Neural progenitor cell (in vitro differentiated cells): ENCODE measurements at places on chromosomes 6 and 20.

DNA sequence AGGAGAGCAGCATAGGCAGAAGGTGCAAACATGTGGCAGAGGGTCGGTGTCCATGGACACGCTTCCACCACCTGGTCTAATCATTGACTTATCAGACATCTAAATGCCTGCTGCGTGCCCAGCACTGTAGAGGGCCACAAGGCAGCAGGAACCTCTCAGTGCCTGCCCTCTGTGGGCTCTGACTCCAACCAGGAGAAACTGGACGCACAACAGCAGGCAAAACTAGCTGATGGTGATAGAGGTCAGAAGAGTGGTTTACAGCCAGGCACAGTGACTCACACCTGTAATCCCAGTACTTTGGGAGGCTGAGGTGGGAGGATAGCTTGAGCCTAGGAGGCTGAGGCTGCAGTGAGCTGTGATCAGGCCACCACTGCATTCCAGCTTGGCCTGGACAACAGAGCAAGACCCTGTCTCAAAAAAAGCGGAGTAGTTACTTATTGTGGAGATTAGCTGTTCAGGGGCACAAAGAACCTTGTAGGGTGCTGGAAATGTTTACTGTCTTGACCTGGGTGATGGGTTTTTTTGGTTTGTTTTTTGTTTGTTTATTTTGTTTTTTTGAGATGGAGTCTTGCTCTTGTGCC is 46.5 kb downstream of the PPARD start:
- H3K27me3 ChIP-seq = no peaks in the 10 kb centered on the region
- DNase-seq = no peak
- H3K4me1 ChIP-seq = peaks cover 3% of the 10 kb centered on the region
- no peak overlapping the region for H3K4me3 ChIP-seq
- H3K36me3 ChIP-seq = no peaks in the 10 kb centered on the region

- H3K36me3 ChIP-seq = no peaks in the 10 kb centered on the region
- DNase-seq = no peak
- H3K4me3 ChIP-seq = no peak overlapping the region
- peaks cover 19% of the 10 kb centered on the region for H3K4me1 ChIP-seq
These were observed 4.2 kb downstream of the SCRT2 start for GRCh38 chr20:671252-672030.

- H3K4me3 ChIP-seq = no peak overlapping the region
- no peaks in the 10 kb centered on the region for H3K4me1 ChIP-seq
- no peak for DNase-seq
These were observed 5.4 kb upstream of the IER3 start for GRCh38 chr6:30749554-30750378.

DNA sequence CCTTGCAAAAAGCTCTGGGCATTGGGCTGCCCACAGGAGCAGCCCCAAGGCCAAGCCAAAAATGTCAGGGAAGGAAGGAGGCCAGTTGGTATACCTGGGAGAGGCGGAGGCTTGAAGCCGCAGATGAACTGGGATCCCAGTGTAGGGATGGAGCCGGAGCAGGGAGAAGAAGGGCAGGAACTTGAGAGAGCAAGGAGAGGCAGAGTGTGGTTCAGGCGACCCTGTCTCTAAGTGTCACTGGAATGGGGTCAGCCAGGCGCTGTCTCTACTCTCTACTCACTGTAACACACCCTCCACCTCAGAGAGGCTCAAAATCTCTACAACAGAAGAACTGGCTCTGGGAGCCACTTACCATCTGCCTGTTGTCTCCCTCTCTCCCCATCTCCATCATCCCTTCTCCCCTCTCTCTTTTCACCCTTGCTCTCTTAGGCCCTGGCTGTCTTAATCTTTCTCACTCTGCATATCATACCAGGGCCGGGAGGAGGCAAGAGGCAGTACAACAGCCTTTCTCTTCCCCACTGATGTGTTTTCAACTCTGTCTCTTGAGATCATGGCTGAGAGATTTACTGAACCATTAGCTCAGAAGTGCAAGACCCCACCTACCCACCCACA is 93.3 kb downstream of the CRYBG1 start:
- H3K27ac ChIP-seq = no peak overlapping the region
- H3K36me3 ChIP-seq = no peaks in the 10 kb centered on the region
- no peaks in the 10 kb centered on the region for H3K27me3 ChIP-seq
- no peak for DNase-seq

GRCh38 chr6:84346372-84346771 is 118.9 kb upstream of the CEP162 start:
- no peak overlapping the region for H3K4me3 ChIP-seq
- no peaks in the 10 kb centered on the region for H3K36me3 ChIP-seq
- DNase-seq = no peak
- no peaks in the 10 kb centered on the region for H3K4me1 ChIP-seq
- H3K27me3 ChIP-seq = no peaks in the 10 kb centered on the region

- no peaks in the 10 kb centered on the region for H3K4me1 ChIP-seq
- no peaks in the 10 kb centered on the region for H3K27me3 ChIP-seq
- H3K27ac ChIP-seq = no peak overlapping the region
- H3K4me3 ChIP-seq = no peak overlapping the region
These were observed 70.6 kb downstream of the ATXN1 start for GRCh38 chr6:16690608-16691142.

GRCh38 chr6:158865769-158866168 is 46.6 kb upstream of the EZR start:
- H3K27ac ChIP-seq = no peak overlapping the region
- H3K36me3 ChIP-seq = no peaks in the 10 kb centered on the region
- DNase-seq = no peak
- no peak overlapping the region for H3K4me3 ChIP-seq

DNA sequence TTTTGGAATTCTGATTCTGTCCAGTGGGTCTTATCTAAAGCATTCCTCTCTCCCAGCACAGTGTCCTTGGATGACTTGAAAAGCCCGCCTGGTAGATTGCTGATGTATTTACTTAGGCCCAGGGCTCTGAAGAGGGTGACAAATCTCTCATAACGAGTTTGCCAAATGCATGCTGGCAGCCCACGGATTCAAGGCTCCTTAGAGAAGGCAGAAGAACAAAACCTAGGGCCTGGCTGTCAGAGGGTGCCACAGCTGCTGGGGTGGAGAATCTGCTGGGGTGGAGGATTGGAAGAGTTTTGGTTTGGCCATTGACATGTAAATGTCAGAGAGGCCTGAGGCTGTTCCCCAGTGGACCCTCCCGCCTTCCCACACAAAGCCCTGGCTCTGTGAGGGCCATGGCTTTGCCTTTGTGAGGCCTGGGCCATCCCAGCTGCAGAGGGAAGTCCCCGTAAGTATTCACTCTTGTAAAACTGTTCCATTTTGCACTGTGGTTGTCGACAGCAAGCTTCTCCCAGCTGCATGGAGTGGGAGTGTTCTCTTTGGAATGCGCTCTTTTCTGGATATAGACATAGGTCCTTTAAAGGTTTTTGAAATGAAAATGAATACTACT is 50.3 kb downstream of the ANKRD6 start:
- H3K27me3 ChIP-seq = no peaks in the 10 kb centered on the region
- H3K4me1 ChIP-seq = peaks cover 50% of the 10 kb centered on the region
- DNase-seq = peak; percentile 56
- H3K36me3 ChIP-seq = no peaks in the 10 kb centered on the region
- H3K4me3 ChIP-seq = no peak overlapping the region
- H3K27ac ChIP-seq = no peak overlapping the region

GRCh38 chr6:26251354-26252076 is 113.5 kb upstream of the BTN3A2 start:
- peak overlapping the region; percentile 19 for H3K27ac ChIP-seq
- no peaks in the 10 kb centered on the region for H3K27me3 ChIP-seq
- H3K36me3 ChIP-seq = no peaks in the 10 kb centered on the region

DNA sequence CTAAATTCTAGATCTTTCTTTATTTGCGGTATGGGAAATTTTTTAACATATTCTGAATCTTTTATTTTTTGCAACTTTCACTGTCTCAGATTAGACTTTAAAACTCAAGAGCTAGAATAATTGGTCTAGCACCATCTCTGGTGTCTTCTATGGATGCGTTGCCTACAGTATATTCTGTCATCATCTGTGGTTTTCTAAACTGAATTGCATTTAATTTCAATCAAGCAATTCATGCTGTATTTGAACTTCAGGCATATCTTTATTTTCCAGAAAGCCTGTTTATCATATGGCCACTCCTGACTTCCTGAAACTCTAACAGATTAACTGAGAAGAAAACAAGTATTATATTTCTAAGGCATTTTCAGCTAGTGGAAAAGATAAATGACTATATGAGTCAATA is 281.6 kb downstream of the PLCB1 start:
- H3K4me3 ChIP-seq = no peak overlapping the region
- H3K4me1 ChIP-seq = no peaks in the 10 kb centered on the region
- H3K27ac ChIP-seq = no peak overlapping the region
- DNase-seq = no peak
- no peaks in the 10 kb centered on the region for H3K27me3 ChIP-seq

DNA sequence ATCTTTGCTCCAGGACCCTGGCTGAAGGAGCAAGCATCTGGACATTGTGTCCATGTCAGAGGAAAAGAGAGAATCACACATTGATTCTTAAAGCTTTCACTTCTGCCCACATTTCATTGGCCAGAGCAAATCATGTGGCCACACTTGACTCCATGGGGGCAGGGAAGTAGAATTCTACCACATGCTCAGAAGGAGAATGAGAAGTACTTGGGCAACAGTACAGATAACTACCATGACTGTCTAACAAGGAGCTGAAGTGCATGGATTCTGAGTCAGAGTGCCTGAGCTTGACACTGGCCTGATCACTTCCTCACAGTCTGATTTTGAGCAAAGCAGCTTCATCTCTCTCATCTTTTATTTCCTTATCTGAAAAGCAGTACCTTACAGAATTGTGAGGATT is 38.6 kb downstream of the GHRH start:
- no peak for DNase-seq
- H3K27me3 ChIP-seq = no peaks in the 10 kb centered on the region
- no peak overlapping the region for H3K4me3 ChIP-seq
- H3K4me1 ChIP-seq = peaks cover 36% of the 10 kb centered on the region

DNA sequence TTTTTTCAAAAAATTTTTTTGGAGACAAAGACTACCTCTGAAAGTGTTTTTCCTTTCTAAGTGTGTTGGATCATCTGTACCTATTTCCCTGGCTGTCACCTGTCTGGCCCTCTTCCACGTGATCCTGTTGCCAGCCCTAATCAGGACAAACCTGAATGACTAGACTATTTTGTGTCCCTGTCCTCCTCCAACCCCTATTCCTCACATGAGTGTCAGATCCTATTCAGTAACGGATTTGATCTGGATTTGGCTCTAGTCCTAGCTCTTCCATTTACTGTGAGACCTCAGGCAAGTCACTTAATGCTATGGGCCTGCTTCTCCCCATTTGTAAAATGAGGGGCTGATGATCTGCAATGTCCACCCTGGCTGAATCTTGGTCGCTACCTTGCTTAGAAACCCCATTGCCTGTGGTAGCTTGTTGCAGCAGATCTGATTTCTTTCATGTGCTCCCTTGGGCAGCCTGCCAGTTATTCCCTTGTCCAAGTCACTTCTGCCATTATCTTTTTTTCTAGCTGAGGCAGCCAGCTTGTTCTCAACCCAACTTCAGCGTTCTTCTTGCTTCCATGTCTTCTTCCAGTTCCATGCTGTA is 4.8 kb downstream of the PHF20 start:
- H3K27ac ChIP-seq = no peak overlapping the region
- no peaks in the 10 kb centered on the region for H3K27me3 ChIP-seq
- H3K4me1 ChIP-seq = peaks cover 17% of the 10 kb centered on the region

- H3K27ac ChIP-seq = no peak overlapping the region
- H3K4me1 ChIP-seq = peaks cover 6% of the 10 kb centered on the region
- DNase-seq = peak; percentile 56
- H3K27me3 ChIP-seq = no peaks in the 10 kb centered on the region
- no peaks in the 10 kb centered on the region for H3K36me3 ChIP-seq
These were observed 217.3 kb upstream of the TENT5A start for GRCh38 chr6:81969814-81970213.

GRCh38 chr6:110828396-110828795 is 13.1 kb upstream of the CDK19 start:
- H3K4me3 ChIP-seq = no peak overlapping the region
- H3K27me3 ChIP-seq = no peaks in the 10 kb centered on the region
- H3K36me3 ChIP-seq = no peaks in the 10 kb centered on the region
- H3K4me1 ChIP-seq = no peaks in the 10 kb centered on the region

DNA sequence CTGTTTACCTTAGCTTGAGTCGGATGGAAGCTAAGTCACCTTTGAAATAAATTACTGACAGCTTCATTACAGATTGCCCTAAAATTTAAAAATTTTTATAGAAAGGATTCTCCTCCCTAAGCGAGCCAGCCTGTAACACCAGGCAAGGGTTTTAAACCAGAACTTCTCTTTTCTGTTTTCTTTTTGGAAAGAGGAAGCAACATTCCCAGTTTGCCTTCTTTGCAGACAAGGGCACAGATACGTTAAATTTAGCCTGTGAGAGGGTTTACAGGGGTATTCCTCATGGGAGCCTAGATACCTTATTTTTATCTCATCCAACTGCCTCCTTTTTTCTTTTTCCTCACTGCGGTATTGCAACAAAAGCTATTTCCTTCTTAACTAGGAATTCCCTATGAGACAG is 45.0 kb downstream of the GNAS start:
- H3K4me1 ChIP-seq = peaks cover 85% of the 10 kb centered on the region
- H3K27ac ChIP-seq = peak overlapping the region; percentile 71
- no peak overlapping the region for H3K4me3 ChIP-seq
- DNase-seq = no peak
- no peaks in the 10 kb centered on the region for H3K27me3 ChIP-seq

GRCh38 chr20:35306931-35307517 is 14.8 kb upstream of the FAM83C start:
- no peaks in the 10 kb centered on the region for H3K27me3 ChIP-seq
- no peaks in the 10 kb centered on the region for H3K4me1 ChIP-seq
- no peaks in the 10 kb centered on the region for H3K36me3 ChIP-seq
- H3K4me3 ChIP-seq = no peak overlapping the region
- no peak overlapping the region for H3K27ac ChIP-seq

DNA sequence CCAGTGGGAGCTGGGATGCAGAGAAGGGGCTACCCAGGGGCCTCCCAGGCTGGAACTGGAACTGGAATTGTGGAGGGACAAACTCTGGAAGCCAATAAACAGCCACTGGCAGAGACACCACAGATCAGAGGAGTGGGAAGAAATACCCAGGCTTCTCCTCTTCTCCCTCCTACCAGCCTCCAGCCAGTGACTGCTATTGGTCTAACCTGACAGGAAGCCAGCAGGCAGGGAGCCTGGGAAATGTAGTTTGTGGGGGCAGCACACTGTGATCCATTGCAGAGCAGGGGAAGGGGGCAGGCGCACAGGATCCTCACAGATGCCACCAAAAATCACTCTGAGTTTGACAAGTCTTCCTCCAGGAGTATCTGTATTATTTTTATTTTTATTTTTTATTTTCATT is 12.1 kb upstream of the MLN start:
- no peak overlapping the region for H3K4me3 ChIP-seq
- peak; percentile 78 for DNase-seq
- H3K4me1 ChIP-seq = peaks cover 45% of the 10 kb centered on the region
- no peaks in the 10 kb centered on the region for H3K27me3 ChIP-seq
- H3K27ac ChIP-seq = no peak overlapping the region

- H3K36me3 ChIP-seq = no peaks in the 10 kb centered on the region
- peaks cover 15% of the 10 kb centered on the region for H3K4me1 ChIP-seq
- H3K27me3 ChIP-seq = no peaks in the 10 kb centered on the region
- no peak for DNase-seq
- no peak overlapping the region for H3K27ac ChIP-seq
These were observed 686 bp downstream of the GINS1 start for GRCh38 chr20:25408170-25408547.
